ENCODE measurements at places on chromosomes 3 and 15. TPM values are rescaled to one million over a fixed set of nuclear protein-coding genes. Genes with fewer than 3 reads are reported as not detected.

DNA sequence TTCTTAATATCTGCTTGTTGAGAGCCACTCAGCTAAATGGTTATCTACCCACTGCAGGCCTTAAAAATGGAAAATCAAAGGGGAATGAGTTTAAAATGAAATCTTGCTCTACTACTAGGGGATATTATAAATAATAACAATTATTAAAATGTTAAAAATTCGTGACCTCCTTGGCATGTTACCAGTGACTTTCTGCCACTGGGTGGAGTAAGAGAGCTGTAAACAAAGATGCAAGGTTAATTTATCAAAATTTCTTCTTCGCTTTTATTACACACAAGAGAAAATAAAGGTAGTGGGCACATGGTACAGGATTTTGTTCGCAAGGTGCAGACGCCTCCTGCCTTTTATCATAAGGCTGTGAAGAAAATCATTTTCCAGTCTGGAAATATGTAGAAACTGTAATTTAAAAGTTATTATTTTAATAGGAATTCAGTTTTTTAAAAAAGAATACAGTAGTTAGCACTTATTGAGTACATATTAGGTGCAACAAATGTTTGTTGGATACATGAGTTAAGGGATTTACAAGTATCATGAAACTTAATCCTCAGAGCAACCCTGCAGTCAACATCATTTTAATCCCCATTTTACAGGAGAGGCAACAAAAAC is 272.6 kb downstream of the SUCLG2 start:
- no peak for DNase-seq
- no peak overlapping the region for H3K27ac ChIP-seq
- H3K4me1 ChIP-seq, result no peaks in the 10 kb centered on the region
- no peaks in the 10 kb centered on the region for H3K36me3 ChIP-seq
- H3K27me3 ChIP-seq, result no peaks in the 10 kb centered on the region
- H3K4me3 ChIP-seq, result no peak overlapping the region

The GOLGA8G gene
- not detected for total RNA-seq

The VGLL3 gene
- total RNA-seq, result 53.8 TPM

The WDR93 gene
- not detected for total RNA-seq

- H3K27ac ChIP-seq, result no peak overlapping the region
- no peaks in the 10 kb centered on the region for H3K36me3 ChIP-seq
- H3K4me1 ChIP-seq, result peaks cover 15% of the 10 kb centered on the region
These were observed 131.2 kb downstream of the KLF13 start for GRCh38 chr15:31457631-31458526.

GRCh38 chr15:38021259-38021658 is 86.8 kb downstream of the TMCO5A start:
- H3K36me3 ChIP-seq, result no peaks in the 10 kb centered on the region
- no peaks in the 10 kb centered on the region for H3K4me1 ChIP-seq
- H3K4me3 ChIP-seq, result no peak overlapping the region
- no peak overlapping the region for H3K27ac ChIP-seq

DNA sequence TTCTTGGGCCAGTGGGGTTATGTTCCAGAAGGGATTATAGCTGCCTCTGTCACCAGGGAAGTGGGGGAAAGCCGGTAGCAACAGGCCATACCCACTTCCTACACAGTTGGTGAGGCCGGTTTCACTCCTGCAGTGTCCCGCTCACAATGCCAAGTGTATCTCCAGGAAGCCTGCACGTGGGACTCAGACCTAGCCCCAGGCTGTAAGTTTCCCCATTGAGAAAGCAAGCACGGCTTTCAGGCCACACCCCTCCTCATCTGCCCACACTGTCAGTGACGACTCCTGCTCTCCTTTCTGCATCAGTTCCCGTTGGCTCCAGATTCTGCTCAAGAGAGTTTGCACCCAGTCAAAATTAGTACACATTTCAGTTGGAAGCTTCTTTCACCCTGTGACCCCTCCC is 51.6 kb upstream of the CPOX start:
- H3K27ac ChIP-seq, result no peak overlapping the region
- DNase-seq, result no peak
- no peaks in the 10 kb centered on the region for H3K27me3 ChIP-seq
- H3K4me3 ChIP-seq, result no peak overlapping the region

The CYFIP1 gene
- 117 TPM for total RNA-seq

DNA sequence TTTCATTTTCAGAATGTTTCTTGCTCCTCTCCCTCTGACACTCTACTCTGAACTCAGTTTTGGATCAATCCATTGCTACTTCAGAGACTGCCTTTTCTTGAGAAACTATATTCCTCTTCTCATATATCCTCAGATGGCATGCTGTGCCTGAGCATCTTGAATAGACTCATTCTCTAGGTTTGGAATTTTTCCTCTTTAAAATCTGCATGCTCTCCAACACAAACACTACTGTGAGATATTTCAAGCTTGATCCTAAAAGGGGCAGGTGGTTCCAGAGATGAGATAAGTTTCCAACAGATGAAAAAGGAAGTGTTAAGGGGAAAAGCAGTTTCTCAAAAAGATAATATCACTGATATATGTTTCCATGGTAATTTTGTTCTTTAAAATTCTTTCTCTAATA is 742.2 kb upstream of the EPHA6 start:
- H3K36me3 ChIP-seq, result no peaks in the 10 kb centered on the region

- H3K36me3 ChIP-seq, result no peaks in the 10 kb centered on the region
- no peak overlapping the region for H3K27ac ChIP-seq
- no peaks in the 10 kb centered on the region for H3K27me3 ChIP-seq
These were observed 138.3 kb downstream of the ALDH1A2 start for GRCh38 chr15:57927091-57927631.

DNA sequence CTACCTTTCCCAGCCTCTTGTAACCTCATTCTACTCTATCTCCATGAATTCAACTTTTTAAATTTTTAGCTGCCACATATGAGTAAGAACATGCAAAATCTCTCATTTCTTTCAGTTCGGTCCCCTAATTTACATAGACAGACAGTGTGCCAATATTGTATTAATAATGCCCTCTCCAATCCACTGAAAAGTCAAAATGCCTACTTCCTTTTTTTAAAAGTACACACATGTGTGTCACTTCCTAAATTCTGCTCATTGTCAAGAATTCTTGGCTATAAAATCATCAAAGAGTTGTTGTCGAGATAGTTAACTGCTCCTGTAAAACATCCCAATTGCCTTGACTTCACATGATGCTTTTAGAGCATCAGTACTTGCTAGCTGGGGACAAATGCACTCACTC is 84.2 kb upstream of the IL12A start:
- no peak overlapping the region for H3K4me3 ChIP-seq
- no peak overlapping the region for H3K27ac ChIP-seq
- no peaks in the 10 kb centered on the region for H3K27me3 ChIP-seq
- no peak for DNase-seq
